Stimulated activated CD8-positive, alpha-beta memory T cell treated with anti-CD3 and anti-CD28 coated beads, Interleukin-4, amount 100 ng/mL, for 1 hour (primary cell): ENCODE measurements at places on chromosomes 16 and 17.

GRCh38 chr17:49204516-49204915, 5.9 kb downstream of the GNGT2 start:
- no peak for DNase-seq

- DNase-seq: no peak
Observed at GRCh38 chr17:2911755-2912111, 115.5 kb downstream of the RAP1GAP2 start.

GRCh38 chr17:33375103-33375502, 82.0 kb upstream of the ASIC2 start:
- no peak for DNase-seq

- DNase-seq: no peak
Observed at GRCh38 chr16:80577485-80578280, 36.9 kb downstream of the DYNLRB2 start.

DNA sequence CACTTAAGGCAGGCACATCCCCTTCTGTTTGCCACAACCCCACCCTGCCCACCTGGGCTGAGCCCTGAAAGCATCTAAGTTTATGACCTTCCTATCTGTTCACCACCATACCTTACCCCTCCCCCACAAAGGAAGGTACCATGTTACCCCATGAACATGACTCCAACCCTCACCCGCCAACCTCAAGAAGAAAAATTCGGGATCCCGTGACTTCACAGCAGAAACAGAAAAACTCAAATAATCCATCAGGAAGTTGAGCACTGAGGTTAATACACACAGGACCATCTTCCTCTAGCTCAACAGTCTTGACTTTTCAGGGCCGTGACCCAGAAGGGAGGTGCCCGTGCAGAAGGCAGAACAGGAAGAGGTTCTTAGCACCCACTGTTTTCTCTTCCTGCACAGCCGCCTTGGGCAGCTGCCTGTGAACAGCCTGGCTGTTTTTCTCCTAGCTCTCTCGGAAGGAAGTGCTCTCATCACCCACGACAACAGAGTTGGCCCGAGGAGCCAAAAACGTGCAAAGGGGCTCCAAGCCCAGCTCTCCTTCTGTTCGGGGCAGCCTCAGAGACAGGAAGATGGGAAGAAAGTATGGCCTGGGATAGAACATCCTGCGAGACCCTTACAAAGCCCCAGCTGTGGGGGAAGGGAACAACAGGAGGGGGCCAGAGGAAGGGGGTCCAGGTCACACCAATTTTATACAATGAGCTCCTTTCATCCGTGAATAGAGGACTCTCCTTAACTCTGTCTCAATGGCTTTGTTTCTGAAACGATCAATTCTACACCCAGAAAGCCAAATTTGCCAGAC, 101.1 kb downstream of the XYLT1 start:
- peak; percentile 31 for DNase-seq

- DNase-seq: no peak
Observed at GRCh38 chr16:15752717-15753488, 102.9 kb downstream of the NDE1 start.

DNA sequence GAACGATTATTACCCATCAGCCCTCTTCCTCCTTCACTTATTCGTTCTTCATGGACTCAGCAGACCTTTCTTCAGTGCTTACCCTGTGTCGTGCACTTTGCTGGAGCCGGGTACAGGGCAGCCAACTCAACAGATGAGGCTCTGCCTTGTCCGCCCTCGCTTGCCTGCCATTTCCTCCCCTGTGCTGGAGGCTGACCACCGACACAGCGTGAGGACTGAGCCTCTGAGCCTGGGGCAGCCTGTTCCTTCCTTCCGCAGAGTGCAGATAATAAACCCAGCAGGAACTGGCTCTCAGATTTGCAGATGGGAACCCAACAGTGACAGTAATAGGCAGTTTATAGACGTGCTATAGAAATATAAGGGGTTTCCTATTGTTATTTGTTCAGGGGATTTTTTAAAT, 7.0 kb upstream of the SLC39A11 start:
- DNase-seq: no peak

GRCh38 chr16:89890886-89891657, 17.7 kb downstream of the TCF25 start:
- DNase-seq: no peak

DNA sequence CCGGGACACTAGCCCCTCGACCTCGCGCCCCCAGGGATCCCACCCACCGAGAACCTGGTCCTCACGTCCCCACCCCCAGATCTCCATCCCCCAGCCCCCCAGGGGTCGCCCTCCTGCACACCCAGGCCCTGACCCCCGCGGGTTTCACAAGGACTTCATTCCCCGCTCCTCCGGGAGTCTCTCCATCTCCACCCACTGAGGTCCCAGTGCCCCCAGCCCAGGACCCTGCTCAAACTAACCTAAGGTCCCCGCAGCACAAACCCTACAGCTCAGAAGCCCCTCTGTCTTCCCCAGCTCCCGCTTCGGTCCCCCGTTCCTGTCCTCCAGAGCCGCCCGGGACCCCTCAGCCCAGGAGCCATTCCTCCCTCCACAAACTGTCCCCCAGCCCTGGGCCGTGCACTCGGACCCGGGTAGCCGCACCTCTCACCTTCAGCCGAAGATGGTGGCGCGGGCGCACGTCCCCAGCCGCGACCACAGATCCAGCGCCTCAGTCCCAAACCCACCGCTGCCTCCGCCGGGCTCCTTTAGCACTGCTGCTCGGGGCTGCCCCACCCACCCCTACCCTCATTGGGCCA, at the start of gene MYH10:
MYH10 (minus strand) TSS at position 499 of the 575 bp plus-strand sequence. CDS start 7,479 bp downstream, outside the sequence.
- DNase-seq: no peak

DNA sequence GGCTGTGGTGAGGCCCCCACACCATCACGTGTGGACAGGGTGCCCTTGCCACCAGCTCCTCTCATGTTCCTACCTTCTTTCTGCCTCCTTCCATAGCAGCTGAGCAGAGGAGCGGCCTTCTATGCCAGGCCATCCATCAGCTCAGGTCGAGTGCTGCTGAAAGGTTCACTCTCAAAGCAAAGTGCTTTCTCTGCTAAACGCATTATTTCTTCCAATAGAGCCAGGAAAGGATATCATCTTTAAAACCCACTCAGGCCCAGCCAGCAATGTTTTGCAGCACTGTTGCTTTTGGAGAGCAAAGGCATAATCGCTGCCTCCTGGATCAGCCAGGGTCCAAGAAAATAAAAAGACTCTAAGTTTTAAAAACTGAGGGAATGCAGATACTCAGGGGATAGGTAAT, 54.9 kb upstream of the GPRC5B start:
- DNase-seq: no peak

DNA sequence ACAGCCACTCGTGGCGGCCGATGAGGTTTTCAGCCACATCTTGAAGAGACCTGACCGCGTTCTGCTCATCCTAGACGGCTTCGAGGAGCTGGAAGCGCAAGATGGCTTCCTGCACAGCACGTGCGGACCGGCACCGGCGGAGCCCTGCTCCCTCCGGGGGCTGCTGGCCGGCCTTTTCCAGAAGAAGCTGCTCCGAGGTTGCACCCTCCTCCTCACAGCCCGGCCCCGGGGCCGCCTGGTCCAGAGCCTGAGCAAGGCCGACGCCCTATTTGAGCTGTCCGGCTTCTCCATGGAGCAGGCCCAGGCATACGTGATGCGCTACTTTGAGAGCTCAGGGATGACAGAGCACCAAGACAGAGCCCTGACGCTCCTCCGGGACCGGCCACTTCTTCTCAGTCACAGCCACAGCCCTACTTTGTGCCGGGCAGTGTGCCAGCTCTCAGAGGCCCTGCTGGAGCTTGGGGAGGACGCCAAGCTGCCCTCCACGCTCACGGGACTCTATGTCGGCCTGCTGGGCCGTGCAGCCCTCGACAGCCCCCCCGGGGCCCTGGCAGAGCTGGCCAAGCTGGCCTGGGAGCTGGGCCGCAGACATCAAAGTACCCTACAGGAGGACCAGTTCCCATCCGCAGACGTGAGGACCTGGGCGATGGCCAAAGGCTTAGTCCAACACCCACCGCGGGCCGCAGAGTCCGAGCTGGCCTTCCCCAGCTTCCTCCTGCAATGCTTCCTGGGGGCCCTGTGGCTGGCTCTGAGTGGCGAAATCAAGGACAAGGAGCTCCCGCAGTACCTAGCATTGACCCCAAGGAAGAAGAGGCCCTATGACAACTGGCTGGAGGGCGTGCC, 30.1 kb downstream of the CIITA start:
- DNase-seq: no peak

- no peak for DNase-seq
Observed at GRCh38 chr16:35177851-35178250, 1718.4 kb downstream of the TP53TG3F start.
